Brain microvascular endothelial cell (primary cell): ENCODE measurements at places on chromosomes 12 and 14.
A peak's percentile ranks its signal among the peaks of the same experiment; 100 is the strongest.

- no peak for DNase-seq
These were observed 69.5 kb upstream of the DICER1 start for GRCh38 chr14:95226801-95227200.

- no peak for DNase-seq
These were observed 24.3 kb downstream of the ANAPC7 start for GRCh38 chr12:110379197-110379596.

DNA sequence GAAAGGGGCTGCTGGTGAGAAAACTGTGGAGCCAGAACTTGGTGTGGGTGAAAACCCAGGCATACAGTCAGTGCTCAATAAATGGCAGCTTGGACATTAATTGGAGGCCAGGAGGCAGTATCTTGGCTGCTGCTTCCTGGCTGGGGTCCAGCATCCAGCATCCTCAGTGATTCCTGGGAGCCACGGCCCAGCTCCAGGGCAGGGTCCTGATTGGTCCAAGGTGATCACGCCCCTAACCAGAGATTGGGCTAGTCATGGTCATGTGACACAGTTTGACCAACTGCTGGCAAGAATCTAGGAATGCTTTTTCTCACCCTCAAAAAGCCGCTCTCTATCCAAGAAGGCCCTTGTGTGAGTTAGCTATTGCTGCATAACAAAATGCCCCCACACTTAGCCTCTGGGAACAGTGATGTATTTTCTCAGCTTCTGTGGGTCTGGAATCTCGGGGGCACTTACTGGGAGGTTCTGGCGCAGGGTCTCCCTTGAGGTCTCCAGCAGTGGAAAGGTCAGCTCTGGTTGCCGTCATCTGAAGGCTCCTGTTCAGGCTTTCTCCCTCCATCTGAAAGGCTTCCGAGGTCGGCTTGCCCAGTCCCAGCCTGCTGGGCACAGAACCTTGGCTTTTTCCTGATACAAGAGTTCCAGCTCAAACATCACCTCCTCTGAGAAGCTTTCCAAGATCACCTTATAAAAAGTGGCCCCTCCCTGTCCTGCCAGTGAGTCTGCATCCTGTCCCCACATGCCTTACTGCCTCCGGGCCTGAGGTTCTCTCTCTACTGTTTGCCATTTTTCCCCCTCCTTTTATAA is 119.2 kb upstream of the NCOR2 start:
- DNase-seq = no peak

GRCh38 chr14:65026526-65026925 is 39.8 kb downstream of the FNTB start:
- DNase-seq = no peak

DNA sequence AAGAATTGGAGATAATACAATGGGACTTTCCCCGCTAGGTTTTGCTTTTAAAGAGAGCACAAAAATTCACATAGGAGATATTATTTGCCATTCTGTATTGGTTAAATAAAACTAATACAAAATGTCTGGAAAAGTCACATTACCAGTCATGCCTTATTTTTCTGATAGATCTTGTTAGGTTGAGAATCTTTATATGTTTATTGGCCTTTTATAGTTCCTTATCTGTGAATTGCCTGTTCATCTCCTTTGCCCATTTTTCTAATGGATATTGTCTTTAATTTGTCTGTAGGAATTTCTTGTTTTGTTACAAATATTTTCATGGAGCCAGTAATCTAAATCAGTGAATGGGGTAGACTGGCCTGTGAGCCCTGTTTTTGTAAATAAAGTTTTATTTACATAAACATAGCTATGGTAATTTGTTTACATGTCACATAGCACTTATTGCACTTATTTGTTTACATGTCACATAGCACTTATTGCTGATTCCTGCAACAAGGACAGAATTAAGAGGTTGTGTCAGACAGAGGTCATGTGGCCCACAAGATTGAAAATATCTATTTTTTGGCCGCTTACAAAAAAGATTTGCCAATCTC is 65.0 kb downstream of the ATF7IP start:
- DNase-seq = no peak

GRCh38 chr12:106845902-106846301 is 71.4 kb downstream of the RIC8B start:
- no peak for DNase-seq

DNA sequence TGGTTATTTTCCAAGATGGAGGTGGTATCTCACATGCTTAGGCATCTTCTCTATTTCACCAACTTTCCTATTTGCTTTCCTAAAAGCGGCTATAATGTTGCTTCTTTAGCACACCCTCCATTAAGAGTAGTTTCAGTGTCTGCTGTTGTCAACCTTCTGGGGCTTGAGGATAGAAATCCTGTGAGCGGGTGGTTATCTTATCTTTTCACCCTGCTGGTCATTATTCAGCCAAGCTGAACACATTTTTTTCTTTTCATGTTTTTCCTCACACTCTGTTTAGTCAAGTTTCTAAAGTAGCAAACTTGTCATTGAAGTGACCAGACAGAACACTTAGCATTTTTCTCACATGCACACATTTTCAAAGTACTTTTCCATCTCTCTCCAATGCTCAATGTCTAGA is 104.5 kb downstream of the SLC8A3 start:
- DNase-seq = no peak

- DNase-seq = peak; percentile 20
These were observed 39.8 kb downstream of the SLC24A4 start for GRCh38 chr14:92362781-92363235.

DNA sequence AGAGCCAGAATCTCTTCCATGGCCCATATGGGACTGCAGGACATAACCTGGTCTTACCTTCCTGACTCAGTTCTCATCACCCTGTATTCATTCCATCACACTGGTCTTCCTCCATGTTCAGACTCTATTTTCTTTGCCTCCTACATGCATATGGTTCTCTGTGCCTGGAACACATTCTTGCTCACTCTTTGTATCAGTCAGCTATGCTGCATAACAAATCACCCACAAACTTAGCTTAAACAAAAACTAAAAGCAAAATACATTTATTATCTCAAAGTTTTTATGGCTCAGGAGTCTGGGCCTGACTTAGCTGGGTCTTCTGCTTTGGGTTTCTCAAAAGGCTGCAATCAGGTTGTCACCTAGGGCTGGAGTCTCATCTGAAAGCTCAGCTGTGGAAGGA is 712.6 kb upstream of the TBX3 start:
- no peak for DNase-seq

GRCh38 chr12:54561164-54561563 is 11.8 kb downstream of the PDE1B start:
- no peak for DNase-seq

DNA sequence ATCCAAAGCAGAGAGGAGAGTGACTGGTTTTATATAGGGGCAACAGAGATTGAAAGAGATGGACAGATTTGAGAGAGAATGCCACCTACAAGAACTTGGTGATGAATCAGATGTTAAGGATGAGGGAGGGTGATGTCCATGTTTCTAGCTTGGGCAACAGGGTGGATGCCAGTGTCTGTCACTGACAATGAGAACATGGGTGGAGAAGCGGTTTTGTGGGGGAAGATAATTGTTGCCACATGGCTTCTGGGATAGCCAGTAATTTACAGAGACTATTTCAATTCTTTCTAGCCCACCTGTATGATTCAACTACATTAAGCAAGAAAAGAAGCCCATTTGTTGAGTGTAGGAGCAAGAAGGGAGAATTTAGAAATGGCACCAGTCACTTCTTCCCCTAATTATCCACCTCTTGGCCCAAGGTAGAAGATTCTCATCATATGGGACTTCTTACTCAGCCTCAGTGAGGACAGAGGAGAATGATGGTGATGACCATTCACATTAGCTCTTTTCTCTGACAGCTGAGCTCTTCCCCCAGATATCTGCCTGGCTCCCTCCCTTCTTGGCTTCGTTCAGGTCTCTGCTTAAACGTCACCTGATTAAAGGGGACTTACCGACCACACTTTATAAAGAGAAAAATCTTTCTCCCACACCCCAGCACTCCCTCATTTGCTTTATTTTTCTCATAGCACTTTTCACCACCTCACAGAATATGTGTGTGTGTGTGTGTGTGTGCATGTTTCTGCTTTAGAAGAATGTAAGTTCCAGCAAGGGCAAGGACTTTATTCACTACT is 117.8 kb downstream of the DUSP6 start:
- DNase-seq = no peak
